ENCODE measurements at places on chromosomes 1 and 21.

DNA sequence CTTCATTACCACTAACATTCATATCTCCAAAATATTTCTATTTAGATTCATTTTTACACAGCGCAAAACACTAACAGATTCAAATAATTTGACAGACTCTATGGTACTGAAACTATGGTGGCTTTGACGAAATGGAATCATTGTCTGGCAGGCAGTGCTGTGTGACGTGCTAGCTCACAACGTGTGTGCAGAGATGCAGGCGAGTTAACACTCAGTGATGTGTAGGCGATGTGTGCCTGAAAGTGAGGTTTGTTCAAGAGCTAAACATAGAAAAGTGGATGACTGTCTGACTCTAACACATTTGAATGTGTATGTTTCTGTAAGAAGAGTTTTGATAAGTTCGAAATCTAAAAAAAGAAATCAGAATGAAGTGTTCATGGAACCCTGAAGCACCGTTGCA lies 97.7 kb downstream of the RYR2 start:
- no peak for DNase-seq

DNA sequence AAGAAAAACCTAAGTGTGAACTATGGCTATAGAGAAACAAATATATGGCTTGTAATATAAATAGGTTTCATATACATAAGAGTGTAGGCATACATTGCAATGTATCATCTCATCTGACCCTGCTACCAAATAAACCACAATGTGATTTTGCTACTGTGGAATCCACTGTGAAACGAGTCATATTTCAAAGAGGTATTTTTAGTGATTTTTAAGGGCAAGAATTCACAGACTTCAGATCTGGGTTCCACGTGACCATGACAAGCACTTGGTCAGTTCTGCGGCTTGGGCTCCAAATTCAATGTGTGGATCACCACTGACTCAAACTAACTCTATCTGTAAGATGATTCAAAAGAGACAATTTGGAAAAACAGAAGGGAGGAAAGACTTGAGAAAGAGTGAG lies 147.0 kb upstream of the ERG start:
- no peak for DNase-seq

DNA sequence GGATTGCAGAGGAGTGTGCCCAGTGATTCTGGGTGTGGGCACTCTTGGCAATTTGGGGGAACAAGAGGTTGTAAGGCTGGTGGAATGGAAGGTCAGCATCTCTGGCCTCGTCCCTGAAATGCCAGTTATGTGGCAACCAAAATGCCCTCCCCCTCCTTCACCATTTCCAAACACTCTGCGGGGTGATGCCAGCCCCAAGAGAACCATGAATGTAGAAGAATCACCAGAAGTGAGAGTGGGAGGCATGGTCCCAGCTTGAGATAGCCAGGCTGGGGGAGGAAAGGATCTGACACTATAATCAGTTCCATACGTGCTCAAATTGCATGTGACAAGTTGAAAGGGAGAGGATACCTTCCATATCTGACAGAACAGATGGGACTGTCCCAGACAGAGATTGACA lies 88.7 kb upstream of the EDN2 start:
- DNase-seq, result no peak

DNA sequence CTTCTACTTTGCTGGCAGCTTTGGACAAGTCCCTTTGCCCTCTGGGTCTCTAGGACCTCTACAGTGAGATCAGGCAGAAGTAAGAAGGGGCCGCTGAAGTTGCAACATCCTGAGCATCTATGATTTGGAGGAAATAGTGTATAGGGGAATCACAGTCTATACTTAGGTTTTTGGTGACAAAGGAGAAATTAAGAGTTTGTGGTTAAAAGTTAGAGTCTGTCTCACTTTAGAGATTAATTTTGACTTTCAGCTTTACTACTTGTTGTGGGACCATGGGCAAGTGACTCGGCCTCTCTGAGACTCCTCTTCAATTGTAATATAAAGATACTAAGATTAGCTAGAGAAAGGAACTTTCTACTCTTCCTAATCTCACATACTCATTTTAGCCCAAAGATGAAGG lies 33.1 kb upstream of the LMX1A start:
- DNase-seq, result no peak

DNA sequence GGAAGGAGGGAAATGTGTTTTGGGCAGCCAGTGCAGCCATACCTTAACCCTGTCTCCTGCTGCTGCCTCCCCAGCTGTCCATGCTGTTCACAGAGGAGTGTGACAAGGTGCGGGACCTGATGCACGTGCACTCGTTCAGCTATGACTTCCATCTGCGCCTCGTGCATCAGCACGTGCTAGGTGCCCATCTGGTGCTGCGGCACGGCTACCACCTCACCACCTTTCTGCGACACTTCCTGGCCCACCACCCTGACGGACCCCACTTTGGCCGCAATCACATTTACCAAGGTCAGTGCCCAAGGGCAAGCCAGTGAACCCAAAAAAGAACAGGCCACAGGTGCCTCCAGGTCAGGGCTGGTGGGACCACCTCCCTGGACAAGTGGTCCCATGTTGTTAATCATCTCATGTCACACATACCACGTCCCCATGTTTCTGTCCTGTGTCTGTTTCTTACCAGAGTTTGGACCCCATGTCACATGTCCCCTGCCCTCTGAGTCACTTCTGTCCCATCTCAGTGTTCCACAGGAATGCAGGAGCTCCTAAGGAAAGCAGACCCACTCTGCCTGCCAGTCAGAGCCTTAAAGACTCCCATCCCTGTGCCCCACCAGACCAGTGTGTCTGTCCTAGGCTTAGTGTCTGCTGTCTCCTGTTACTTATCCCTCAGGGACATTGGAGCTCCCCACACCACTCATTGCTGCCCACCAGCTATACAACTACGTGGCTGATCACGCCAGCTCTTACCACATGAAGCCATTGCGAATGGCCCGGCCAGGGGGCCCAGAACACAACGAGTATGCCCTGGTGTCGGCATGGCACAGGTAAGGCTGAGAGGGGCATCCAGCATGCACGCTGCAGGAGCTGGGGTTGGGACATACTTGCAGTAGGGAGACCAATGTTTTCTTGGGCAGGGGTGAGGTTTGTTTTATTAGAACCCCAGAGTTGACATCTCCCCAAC lies 6.6 kb downstream of the HYI start:
- DNase-seq, result no peak

DNA sequence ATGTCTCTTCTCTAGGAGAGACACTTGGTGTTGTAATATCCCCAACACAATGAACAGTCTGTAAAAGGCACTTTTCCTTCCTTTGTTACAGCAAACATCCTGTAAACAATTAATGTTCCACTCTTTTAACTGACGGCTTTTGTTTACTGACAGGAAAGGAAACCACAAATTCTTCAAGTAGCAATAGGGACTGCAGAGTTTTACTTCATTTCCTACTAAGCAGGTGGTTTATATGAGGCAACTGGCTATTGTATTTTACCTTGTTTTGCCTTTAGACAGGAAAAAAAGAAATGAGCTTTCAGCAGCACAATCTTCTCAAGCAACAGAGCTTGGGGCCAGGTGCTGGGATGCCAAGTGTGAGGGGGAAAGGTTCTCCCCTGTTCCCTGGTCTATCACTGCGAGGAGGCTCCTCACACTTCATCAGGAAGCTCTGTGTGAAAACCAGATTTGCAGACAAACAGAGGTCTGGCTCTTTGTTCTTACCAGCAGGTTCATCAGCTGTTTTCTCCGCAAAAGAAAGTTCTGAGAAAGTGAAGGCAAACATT lies 51.2 kb downstream of the SIPA1L2 start:
- no peak for DNase-seq

GRCh38 chr1:159302095-159302494 lies at the start of gene FCER1A:
Gene FCER1A (plus strand): TSS chr1:159302336. CDS start chr1:159302365, 29 bp downstream.
- no peak for DNase-seq

GRCh38 chr1:146029117-146029516 lies 7.6 kb upstream of the HJV start:
- no peak for DNase-seq

DNA sequence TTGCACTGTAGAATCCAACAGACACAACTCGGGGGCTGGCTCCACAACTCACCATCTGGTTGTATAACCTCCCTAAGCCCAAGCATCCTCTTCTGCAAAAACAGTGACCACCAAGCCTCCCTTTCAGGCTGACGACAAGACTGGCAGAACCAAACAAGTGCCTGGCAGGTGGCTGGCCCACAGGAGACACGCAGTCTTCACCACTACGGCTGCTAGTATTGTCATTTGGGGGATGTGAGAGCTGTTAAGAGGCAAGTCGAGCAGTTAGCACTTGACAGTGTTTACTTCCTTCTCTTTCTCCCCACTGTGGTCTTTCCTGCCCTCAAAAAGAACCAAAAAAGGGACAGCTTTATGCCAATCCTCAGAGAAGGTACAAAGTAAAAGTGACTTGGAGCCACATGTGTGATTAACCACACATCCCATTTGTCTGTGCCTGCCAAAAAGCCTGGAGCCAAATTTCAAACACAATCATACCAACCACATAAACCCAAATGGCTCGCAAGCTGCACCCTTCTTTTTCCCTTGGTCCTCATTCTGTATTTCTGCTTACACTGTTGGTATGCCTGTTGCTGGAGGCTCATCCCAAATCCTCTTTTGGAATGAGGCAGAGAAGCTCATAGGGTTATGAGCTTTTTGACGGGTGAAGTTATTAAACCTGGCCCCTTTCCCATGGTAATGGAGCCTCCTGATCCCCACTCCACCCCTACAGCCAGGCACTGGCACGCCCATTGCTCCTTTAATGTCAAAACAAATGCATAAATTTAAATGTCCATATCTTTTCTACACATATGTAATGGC lies 94.1 kb downstream of the TGFBR3 start:
- no peak for DNase-seq

DNA sequence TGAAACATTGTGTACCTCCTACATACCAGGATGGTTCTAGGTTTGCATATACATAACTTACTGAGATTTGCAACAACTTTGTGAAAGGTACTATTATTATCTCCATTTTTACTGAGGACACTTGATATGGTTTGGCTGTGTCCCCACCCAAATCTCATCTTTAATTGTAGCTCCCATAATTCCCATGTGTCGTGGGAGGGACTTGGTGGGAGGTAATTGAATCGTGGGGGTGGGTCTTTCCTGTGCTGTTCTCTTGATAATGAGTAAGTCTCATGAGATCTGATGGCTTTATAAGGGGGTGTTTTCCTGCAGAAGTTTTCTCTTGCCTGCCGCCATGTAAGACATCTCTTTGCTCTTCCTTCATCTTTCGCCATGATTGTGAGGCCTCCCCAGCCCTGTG lies 40.1 kb downstream of the IGSF21 start:
- no peak for DNase-seq

DNA sequence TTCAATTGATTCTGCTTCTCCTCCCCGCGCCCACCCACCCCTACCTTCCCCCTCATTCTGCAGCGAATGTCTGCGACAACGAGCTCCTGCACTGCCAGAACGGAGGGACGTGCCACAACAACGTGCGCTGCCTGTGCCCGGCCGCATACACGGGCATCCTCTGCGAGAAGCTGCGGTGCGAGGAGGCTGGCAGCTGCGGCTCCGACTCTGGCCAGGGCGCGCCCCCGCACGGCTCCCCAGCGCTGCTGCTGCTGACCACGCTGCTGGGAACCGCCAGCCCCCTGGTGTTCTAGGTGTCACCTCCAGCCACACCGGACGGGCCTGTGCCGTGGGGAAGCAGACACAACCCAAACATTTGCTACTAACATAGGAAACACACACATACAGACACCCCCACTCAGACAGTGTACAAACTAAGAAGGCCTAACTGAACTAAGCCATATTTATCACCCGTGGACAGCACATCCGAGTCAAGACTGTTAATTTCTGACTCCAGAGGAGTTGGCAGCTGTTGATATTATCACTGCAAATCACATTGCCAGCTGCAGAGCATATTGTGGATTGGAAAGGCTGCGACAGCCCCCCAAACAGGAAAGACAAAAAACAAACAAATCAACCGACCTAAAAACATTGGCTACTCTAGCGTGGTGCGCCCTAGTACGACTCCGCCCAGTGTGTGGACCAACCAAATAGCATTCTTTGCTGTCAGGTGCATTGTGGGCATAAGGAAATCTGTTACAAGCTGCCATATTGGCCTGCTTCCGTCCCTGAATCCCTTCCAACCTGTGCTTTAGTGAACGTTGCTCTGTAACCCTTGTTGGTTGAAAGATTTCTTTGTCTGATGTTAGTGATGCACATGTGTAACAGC lies 339.9 kb downstream of the NTNG1 start:
- no peak for DNase-seq

DNA sequence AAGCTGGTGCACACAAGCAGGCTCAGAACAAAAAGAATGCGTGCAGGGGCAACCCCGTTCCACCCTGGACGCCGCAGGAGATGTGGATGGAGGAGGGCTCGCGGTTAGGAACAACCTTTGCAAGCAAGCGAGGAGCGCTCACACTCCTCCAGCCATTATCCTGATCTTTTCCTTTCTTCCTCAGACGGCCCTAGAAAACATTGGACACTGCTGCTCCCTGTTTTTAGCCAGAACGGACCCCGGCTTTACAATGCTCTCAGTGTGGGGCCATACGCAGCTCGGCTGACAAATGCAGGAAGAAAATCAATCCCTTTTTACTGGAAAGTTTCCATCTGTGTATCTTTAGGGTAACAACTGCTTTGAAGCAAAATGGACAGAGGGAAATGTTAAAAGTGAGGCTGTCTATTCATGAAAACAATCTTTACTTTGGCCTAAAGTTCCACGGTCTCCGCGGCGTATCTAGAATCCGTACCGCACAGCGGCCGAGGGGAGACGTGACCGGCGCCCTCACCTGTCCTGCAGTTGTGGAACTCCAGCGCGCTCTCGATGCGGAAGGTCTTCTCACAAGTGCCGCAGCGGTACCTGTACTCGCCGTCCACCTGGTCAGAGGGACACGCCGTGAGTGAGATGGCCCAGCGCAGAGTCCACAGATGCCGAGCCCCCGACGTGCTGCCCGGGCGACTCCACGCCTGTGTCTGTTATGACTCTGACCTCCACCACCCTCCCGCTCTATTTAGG lies 44.0 kb downstream of the PRDM15 start:
- DNase-seq, result no peak

- DNase-seq, result no peak
Measured at GRCh38 chr21:35291034-35291433, 241.9 kb upstream of the RUNX1 start.

DNA sequence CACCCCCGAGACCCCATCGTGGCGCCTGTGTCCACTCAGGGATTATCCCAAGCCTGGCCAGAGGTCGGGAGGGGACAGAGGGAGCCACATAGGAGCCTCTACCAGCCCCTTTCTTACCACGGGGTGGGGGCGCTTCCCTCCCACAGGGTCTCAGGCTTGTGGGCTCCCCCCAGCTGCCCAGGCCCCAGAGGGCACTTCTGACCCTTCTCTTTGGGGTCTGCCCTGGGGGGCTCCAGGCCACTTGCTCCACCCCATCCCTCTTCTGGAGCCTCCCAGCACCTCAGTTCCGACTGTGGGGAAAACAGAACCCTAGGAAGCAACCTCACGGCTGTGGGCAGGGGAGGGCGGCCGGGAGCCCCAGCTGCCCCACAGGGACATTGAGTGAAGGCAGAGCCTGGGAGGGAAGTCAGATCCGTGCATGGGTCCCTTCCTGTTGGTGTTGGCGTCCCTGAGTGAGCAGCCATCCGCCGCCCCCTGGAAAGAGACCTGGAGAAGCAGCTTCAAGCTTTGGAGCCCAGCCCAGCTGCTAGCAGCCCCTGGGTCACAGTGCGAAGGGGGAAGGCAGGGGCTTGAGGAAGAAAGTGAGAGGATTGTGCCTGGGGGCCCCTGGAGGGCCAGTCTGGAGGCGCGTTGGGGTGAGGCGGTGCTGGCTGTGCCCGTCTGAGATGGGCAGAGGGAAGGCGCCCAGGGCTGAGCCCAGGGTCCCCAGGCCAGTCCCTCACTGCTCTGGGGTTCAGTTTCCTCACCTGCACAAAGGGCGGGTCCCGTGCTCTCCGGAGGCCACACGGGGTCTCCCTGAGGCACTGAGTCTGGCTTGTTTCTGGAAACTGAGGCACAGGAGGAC lies 22.1 kb downstream of the RRP1 start:
- no peak for DNase-seq

All from neural crest cell (in vitro differentiated cells).